ENCODE measurements at places on chromosomes 2 and 18.

- DNase-seq = no peak
Measured at GRCh38 chr2:108898315-108899082, 90.5 kb downstream of the EDAR start.

- no peak for DNase-seq
Measured at GRCh38 chr2:14635391-14635871, 2.9 kb downstream of the LRATD1 start.

DNA sequence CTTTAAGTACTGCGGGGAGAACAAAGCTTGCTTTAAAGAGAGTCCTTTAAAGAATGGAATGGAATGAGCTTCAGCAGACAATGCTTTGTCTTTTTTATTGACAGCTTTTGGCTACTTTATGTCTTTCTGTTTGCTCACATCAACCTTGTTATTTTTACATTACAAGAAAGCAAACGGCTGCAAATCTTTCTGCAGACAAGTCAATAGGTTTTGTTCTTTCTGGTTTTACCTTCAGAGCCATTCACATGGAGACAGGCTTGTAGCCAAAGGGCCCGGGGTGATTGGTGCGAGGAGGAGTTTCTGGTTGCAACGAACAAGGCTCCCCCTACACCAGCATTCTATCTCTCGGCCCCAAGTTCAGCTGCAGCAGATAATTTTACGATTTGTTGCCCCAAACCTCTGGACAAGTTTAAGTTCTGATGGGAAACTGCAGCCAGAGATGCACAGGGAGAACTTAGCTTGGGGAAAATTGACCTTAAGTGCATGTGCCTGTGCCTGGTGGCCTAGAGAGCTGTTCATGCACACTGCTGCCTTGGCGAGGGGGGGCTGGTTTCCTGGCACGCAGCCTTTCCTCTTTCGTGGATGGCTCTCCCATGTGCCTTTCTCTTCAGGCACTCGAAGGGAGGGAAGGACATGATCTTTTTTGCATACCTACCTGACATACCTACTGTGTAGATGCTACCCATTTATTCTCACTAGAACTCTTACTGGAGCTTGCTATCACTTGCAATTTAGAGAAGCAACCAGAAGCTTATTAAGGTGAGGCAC is 543.2 kb downstream of the DCDC2C start:
- no peak for DNase-seq

DNA sequence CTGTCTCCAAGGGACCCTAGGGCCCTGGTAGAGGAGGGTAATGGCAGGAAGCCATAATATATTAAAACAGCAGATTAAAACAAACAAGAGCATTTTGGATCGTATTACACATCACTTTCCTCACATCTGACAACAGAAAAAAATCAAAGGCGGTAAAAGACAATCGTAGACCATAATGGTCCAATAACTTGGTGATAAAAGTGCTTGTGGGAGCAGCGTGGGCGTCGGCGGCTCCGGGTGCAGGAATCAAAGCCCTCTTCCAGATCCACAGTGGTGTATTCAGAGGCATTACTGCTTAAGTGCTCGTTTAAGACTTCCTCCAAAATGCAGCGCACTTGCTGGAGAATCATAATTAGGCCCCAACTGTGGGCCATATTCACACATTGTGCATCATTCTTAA is 68.0 kb downstream of the FECH start:
- no peak for DNase-seq

DNA sequence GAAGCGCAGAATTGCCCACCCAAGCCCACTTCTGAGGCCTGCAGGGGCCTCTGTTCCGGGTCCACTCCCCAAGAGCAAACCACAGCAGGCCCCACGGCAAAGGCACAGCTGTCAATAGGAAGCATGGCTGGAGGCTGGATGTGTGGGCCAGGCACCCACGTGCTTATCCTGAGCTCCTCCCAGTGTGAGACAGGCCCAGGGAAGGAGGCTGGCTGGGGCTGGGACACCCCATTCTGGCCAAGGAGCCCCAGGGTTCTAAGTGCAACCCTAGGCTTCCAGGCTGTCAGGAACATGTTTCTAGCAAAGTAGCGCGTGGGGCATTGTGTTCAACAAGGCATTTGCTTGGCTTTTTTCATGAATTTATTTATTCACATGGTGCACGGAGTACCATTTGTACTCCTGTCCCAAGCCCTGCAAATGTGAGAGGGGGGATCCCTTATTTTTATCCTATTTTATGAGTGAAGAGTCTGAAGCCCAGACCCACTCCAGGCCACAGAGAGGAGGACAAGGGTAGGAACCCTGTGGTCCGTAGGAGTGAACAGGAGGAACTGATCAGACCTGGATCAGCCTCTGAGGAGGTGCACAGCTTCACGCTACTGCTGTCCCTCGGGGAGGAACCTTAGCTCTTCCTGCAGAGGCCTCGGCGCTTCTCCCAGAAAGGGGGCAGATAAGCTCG is 6.1 kb upstream of the RAB17 start:
- no peak for DNase-seq

- DNase-seq = no peak
Measured at GRCh38 chr2:212254339-212254738, 284.3 kb downstream of the ERBB4 start.

DNA sequence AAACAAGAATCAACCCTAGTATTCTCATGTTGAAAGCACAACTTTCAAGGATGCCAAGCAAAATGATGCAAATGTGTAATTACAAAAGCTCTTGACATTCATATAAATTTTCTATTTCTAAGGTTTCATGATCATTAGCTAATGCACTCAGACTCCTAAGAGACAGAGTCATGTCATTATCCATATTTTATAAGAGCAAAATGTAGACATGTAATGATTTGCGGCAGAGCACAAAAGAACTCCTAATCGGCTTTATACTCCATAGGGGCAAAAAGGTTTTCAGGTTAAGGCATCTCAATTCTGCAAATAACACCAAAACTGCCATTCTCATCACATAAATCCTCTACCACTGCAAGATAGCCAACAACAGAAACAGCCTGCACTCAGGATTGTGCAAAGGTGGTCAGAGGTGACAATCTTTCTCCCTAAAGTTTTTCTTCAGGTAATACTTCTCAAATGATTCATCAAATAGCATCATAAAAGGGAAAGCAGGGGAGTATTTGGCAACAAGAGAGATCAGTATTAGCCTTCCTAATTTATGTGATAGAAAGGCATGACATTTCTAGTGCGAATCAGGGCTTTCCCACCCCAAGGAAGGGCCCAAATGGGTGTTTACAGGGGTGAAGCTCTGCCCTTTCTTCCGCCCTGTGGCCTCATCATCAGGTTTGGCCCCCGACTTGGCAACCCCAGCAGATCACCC is 64.7 kb downstream of the STK39 start:
- DNase-seq = no peak

DNA sequence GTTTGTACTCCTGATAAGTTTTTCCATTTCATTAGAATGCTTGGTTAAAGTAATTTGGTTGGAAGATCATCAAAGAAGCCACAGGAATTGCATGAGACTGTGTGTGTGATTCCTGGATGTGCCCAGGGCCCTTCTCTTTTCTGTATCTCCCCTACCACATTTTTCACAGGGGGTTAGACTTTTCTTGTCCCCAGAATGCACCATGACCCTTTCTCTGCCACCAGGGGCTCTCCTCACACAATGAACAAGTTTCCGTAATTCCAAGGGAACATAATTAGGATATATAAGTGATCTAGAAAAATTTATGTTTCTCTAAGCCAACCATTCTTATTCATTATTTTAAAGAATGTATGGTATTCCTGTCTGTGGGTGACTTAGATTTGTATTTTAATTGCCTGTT is 291.8 kb downstream of the NEDD4L start:
- DNase-seq = no peak

DNA sequence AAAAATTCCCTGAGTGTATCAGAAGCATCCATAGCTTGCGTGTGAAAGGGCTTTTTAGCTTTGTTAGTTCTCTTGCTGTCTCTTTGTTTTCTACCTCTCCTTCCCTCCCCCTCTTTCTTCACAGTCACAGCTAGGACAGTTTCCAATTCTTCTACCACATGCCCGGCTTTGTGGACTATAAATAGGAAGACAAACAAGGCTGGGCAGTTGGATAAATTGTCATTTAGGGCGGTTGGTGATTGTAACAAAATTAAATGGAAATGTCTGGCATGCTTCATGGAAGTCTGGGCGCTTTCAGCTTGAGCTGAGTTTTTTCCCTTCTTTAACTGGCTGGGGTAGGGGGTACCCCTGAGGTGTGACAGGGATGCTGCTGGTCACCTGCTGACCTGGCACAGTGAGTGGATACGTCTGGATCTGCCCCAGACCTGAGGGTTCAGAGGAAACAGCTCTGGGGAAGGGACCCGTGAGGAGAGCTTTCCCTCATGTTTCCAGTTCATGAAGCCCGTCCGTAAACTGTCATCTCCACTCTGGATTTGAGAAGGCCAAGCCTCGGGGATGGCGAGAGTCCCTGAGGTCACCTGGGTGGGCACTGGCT is 29.0 kb upstream of the GIGYF2 start:
- DNase-seq = no peak

- DNase-seq = no peak
Measured at GRCh38 chr2:109519513-109519912, 94.3 kb downstream of the SEPTIN10 start.
